ENCODE measurements at places on chromosomes 7 and 10.

- no peak for DNase-seq
Measured at GRCh38 chr7:149443523-149443922, 17.3 kb downstream of the ZNF777 start.

DNA sequence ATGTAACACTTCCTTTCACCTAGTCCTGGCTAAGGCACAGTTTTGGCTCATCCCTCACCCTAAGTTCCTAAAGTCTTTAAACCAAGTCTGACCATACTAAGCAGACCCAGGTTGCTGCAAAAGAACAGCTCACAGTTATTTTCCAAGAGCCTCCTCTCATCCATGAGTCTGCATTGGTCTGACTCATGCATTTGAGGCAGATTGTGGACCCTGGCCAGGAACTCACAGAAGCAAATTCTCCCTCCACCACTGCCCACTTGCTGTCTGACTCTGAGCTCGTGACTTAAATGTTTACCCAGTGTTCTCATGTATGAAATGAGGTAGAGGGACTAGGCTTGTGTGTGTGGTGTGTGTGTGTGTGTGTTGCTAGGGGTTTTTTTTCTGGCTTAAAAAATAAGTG lies 1272.8 kb downstream of the TYW1 start:
- DNase-seq: no peak

- no peak for DNase-seq
Measured at GRCh38 chr10:101394524-101395133, 40.7 kb downstream of the BTRC start.

DNA sequence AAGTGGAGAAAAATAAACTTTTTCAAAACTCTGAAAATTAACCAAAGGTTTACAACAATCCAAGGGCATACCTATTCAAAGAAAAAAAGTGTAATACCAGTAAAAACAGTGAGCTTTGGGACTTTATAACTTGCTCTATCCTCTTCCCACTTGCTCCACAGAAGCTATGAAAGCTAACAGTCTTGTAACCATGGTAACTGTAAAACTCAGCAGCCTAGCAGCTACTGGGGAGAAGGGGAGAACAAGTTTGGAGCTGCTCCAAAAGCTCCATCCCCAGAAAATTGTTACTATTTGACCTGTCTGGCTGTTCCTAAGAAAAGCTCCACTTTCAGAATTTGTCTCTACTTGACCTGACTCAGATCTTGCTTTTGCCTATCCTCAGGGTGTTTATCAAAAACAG lies 191.5 kb downstream of the OTUD1 start:
- no peak for DNase-seq

DNA sequence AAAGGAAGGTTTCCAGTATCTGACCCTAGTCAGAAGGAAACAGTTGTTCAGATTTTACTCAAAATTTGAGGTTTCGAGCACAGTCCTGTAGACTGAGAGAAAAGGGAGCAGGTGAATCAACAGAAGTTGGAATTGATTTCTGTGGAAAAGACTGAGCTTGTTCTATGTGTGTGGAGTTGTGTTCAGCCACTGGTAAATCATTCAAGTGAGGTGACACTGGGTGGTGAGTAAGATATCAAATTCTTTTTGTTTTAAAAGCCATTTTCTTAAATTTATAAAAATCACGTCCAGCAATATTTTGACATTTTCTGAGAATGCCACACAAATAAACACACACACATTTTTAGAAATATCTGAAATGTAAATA lies 165.1 kb downstream of the HGF start:
- DNase-seq: no peak

- no peak for DNase-seq
Measured at GRCh38 chr10:91472911-91473310, 62.8 kb downstream of the HECTD2 start.

Measured in activated T-cell treated with anti-CD3 and anti-CD28 coated beads, Interleukin-2, amount 50 U/mL, for 48 hours (primary cell).